ENCODE measurements at places on chromosomes 3 and 15. TPM values are rescaled to one million over a fixed set of nuclear protein-coding genes. Genes with fewer than 3 reads are reported as not detected.
A peak's percentile ranks its signal among the peaks of the same experiment; 100 is the strongest.

- DNase-seq, result no peak
Measured at GRCh38 chr3:17313746-17314145, 428.7 kb downstream of the TBC1D5 start.

- DNase-seq, result peak; percentile 78
Measured at GRCh38 chr3:141940194-141940776, 63.8 kb downstream of the ATP1B3 start.

GRCh38 chr3:127708837-127709236 is 36.1 kb downstream of the ABTB1 start:
- DNase-seq, result no peak

DNA sequence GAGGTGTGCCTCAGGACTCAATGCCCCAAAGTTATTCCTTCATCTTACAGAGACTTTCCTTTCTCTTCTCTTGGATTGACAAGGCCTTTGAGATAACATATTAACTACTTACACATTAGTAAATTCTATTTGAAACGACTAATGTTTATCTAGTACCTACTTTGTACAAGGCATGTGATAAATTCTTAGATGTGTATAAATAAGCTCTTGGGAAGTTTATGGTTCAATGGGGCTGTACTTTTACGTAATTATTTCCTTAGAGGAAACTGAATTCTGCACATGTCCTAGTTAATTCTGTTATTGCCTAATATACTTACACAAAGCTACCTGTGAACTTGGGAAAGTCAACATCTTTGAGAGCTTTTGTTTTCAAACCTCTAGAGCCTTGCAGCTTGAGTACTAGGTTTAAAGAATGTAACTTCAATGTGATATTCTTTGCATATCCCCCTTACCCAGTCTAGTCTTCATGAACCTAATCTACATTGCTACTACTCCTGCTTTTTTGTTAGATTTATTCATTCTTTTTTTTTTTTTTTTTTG is 58.5 kb upstream of the RAP2B start:
- DNase-seq, result peak; percentile 28

DNA sequence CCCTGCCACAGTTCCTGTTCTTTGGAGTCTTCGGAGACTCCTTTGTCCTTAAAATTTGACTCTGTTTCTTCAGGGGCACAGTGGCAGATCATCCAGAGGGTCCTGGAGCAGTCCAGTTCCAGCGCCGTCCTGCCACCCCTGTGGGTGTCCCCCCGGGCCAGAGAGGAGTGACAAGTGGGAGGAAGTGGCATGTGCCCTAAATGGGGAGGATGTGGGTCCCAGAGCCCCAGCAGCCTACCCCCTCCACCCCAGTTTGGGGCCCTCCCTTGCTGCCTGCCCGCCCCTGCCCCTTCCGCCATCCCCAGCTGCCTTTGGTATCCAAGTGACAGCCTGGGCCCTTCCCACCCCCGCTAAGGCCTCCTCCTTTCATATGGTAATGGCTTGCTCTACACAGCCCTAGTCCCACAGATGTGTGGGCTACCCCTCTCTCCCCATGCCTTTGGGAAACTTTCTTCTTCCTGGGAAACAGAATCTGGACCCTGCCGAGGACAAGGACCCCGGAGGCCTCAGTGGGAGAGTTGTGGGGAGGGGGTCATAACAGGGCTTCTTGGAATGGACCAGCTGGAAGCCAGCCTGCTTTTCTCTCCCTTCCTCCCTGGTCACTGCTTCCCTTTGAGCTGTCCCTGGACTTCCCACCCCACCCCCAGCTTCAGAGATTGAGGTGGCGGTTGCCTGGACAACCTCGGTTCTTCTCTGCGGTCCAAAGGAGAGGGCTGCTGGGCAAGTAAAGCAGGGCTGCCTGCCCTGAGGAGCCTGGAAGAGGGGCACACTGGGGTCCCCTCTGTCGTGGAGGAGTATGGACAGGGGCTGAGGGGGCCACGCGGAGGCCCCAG is 43.2 kb downstream of the KLHL25 start:
- no peak for DNase-seq

GRCh38 chr3:62678841-62679240 is 196.4 kb downstream of the CADPS start:
- DNase-seq, result no peak

DNA sequence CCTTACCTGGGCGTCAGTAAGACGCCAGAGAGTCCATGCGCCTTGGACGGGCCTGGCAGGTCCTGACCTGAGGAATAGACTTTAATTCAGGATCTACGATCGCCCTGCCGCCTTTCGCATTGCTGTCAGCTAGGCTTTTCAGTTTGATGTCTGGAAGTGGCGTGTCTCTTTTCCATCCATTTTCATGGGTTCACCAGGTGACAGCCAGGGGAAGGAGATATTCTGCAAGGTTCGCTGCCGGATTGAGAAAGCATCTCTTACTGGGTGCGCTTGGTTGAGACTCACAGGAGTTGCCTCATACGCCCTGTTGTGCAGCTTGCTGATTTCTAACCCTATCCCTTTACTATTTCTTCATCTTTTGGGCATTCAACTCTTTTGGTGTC is 7.4 kb downstream of the EPHA3 start:
- no peak for DNase-seq

DNA sequence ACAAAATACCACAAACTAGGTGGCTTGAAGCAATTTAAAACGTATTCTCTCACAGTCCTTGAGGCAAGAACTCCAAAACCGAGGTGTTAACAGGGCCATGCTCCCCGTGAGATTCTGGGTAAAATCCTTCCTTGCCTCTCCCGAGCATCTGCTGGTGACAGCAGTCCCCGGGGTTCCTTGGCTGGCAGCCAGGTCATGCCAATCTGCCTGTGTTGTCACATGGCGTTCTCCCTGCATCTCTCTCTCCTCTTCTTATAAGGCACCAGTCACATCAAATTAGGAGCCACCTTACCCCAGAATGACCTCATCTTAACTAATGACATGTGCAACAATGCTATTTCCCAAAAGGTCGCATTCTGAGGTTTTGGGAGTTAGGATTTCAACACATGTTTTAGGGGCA is 26.3 kb upstream of the LRRN1 start:
- no peak for DNase-seq

DNA sequence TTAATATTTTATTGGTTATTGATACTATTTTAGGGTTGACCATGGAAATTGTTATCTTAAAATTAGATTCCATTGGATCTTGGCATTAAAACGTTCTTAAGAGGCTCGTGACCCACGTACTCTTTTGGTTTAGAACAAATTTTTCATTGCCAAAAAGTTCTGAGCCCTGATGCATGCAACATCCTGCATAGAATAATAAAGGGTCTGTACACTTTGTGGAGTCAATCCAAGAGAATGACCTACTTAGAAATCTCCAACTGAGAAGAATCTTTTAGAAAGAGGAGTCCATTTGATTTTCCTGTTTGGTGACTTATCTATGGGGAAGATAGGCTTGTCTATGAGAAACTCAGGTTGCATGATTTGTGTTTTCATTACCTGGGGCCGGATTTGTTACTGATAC is 404.2 kb upstream of the RGMA start:
- DNase-seq, result no peak

DNA sequence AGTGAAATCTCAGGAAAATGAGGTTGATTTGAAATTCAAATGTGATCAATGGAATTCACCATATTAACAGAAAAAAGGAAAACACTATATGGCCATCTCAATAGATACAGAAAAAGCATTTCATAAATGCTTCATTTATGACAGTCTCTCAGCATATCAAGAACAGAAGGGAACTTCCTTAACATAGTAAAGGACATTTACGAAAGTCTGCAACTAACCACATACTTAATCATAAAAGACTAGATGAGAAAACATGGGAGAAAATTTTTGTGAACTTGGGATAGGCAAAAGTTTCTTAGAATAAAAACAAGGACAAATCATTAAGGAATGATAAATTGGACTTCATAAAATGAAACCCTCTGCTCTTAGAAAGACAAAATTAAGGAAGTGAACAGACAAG is 24.7 kb upstream of the TIPARP start:
- DNase-seq, result no peak

GRCh38 chr3:154783061-154783460 is 297.1 kb upstream of the MME start:
- no peak for DNase-seq

DNA sequence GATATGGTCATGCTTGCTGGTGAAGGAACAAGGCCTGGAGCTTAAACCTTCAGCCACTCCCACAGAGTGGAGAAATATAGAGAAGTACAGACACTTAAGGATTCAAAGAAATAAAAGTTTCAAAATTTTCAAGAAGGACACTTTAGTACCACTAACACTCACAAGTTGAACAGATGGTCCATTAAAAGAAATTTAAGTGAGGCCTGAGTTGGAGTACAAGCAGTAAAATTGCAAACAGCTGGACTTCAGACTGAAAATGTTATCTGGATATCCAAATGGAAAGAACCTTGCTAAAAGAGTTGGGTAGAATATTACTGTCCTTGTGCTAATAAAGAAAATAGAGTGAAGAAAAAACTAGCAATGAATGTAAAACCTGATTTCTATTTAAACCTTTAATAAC is 397.1 kb upstream of the KCNMB2 start:
- DNase-seq, result no peak

GRCh38 chr3:111943533-111943932 is 35.3 kb upstream of the ABHD10 start:
- no peak for DNase-seq

GRCh38 chr3:171186383-171186782 is 159.9 kb upstream of the SLC2A2 start:
- no peak for DNase-seq

GRCh38 chr3:43330981-43331380 is 44.6 kb downstream of the SNRK start:
- DNase-seq, result no peak

DNA sequence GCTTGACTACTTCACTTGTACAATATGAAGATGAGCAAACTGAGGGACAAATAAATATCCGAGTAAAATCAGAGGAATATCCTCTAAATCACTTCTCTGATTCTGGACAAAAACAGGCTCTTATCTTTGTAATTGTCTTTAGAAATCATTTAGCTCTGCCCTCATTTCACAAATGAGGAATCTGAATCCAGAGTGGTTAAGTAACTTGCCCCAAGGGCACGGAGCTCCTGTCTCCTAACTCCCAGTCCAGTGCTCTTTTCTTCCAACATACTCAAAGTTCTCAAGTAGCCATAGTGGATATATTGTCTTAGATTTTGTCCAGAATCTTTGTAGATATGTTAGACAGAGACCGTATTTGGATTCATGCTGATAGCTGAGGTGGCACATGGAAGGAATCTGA is 156.0 kb downstream of the TP63 start:
- DNase-seq, result no peak

- no peak for DNase-seq
Measured at GRCh38 chr15:62625429-62626033, 417.0 kb upstream of the TPM1 start.

- DNase-seq, result peak; percentile 26
Measured at GRCh38 chr15:31062310-31062847, 39.1 kb downstream of the TRPM1 start.

DNA sequence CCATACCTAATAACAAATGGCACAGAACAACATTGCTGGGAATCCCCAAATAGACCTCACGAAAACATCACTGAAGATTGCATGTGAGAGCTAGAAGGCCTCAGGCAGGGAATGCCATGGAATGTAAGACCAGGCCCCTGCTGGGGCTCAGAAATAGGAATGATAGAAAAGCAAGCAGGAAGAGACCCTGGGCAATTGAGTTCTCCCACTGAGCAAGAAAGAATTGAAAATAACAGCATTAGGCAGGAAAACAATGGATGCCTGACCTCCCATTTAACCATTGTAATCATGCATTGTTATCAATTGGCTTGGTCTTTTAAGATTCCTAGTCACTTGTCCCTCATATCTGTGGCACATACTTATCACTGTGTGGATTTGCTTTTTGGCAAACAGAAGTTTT is 581.6 kb downstream of the FHIT start:
- DNase-seq, result no peak

DNA sequence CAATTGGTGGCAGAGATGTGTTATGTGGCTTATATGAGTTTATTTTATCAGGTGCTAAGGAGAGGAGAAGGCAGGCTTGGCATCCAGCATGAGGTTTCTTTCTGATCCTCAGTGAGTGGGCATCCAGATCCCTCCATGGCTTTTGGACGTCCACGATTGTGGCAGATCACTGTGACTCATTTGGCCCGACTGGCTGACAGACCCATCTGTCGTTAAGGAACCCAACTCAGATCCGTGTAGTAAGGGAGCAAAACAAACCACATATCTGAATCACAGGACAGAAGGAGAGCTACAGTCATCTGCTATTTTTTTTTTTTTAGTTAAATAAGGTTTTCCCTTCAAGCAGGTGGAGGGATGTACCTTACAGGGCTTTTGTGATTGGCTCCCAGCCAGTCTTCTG is 197.0 kb upstream of the KCNH8 start:
- DNase-seq, result no peak

DNA sequence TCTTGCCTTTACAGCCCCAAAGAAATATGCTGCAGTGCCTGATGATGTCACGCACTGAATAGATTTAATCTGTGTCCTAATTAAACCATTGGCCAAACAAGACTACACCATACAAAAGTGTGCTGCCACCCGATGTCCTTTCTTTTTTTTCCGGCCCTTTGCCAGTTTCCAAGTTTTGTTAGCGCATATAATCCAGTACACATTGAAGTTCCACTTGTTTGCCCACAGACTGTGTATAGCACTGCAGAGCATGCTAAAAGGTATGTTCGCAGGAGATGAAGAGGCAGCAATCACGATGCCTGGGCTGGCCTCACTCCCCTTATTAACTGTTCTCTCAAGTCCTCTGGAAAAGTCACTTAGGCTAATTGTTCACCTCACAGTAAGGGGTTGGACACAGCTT is 26.8 kb downstream of the MRPS25 start:
- no peak for DNase-seq

DNA sequence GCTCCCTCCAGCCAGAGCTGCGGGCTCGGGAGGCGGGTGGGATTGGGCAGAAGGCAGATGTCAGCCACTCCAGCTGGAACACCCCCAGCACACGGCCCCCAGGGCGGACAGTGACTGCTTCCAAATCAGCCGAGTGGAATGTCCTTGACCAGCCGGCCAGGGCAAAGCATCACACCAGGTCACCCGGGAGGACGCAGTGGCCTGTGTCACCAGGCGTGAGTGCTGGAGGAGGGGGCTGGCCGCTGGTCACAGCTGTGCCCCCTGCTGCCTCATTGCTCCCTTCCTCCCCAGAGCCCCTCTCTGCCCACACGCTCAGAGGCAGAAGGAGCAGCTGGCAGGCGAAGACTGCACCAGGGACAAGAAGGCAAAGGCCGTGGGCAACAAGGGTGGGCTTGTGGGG is 33.5 kb downstream of the NTRK3 start:
- DNase-seq, result no peak

GRCh38 chr3:96814651-96815567 is 515 bp downstream of the EPHA6 start:
- DNase-seq, result no peak

DNA sequence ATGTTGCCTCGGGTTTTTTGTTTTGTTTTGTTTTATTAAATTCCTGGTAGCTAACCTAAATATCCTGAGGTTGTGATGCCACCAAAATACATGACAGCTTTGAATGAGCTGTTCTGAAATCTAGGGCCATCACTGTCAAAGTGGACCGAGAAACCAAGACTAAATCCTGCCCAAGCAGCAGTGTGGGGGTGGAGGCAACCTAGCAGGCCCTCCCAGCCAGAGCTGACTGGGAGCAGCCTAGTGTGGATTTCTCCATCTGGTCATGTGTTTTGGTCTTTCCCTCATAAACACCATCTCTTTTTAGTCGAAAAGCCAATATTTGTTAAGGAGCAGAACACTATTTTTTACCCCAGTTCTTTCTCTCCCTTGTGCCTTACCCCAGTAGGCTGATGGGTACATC is 52.2 kb downstream of the LARS2 start:
- DNase-seq, result no peak

Gene DNAJB8
- total RNA-seq, result not detected

Gene RRP9
- 22.2 TPM for total RNA-seq

Gene CPN2
- not detected for total RNA-seq

Gene LNP1
- total RNA-seq, result 0.51 TPM

Gene LYZL4
- total RNA-seq, result not detected

Gene CHRD
- 0.34 TPM for total RNA-seq

Gene THPO
- total RNA-seq, result not detected

All from dermis blood vessel endothelial cell (primary cell).